ENCODE measurements at places on chromosomes 4 and X.

GRCh38 chr4:92305148-92305877 lies 1.5 kb downstream of the GRID2 start:
- peak; percentile 83 for DNase-seq

DNA sequence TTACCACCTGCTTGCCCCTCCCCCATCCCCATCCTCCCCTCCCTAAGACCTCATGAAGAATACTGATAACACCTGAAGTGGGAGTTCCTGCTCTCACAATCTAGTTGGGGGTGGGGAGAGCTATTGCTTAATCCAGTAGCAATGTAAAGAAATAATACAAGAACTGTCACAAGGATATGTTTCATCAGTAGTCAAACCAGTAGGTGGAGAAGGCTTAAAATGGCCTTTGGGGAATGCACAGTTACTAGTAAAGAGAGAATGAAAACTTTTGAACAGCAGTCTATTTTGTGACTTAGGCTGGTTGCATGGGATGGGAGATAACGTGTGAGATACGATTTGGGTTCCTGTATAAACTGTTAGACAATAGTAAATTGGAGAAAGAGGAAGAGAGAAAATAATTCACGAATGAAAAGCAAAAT lies 6.0 kb downstream of the GALNT7 start:
- DNase-seq = no peak

- no peak for DNase-seq
These were observed 107.9 kb downstream of the FBXW7 start for GRCh38 chr4:152427981-152428380.

GRCh38 chr4:2177443-2178093 lies 64.4 kb downstream of the HAUS3 start:
- DNase-seq = no peak

- no peak for DNase-seq
These were observed 47.9 kb downstream of the TET2 start for GRCh38 chr4:105194328-105195231.
